ENCODE measurements at places on chromosomes 2 and 18.

- no peak for DNase-seq
Measured at GRCh38 chr18:57210716-57211411, 64.0 kb downstream of the BOD1L2 start.

DNA sequence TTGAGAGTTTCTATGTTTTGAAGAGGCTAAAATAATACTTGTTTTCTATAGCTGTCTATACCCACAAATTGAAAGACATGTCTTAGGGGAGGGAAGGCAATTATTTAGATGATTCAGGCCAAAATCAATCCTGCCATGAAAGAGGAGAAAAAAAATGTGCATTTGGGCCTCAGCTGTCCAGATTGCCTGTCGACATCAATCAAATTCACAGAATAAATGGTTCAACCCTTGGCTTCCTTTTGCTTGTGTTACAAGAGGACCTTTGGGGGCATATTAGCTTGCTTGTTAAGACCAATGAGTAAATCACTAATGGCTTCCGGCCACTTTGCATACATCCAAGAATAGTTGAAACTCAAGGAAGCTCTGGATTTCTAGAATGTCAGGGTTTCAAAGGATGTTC is 900.8 kb upstream of the CELF4 start:
- DNase-seq: no peak

- no peak for DNase-seq
Measured at GRCh38 chr2:197387179-197387578, 47.6 kb downstream of the SF3B1 start.

GRCh38 chr2:164976301-164976700 is 21.0 kb upstream of the SLC38A11 start:
- DNase-seq: no peak

DNA sequence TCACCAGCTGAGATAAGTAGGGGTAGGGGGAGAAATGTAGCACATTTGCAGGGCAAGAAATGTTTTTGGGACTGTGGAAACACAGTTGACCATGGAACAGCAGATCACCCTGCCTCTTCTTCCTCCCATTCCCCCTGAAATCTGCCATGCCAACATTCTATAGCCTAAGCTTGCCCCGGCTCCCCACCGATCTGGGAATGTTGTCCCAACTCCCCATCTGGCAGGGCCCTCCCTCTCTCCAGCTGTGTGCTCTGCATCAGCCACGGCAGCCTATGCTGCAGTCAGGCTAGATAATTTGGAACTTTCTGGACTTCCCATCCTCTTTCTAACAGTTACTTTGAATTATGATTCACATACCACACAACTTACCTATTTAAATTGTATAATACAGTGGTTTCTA is 425.1 kb upstream of the RAB6C start:
- no peak for DNase-seq

GRCh38 chr2:181042706-181043105 is 62.3 kb downstream of the UBE2E3 start:
- no peak for DNase-seq

DNA sequence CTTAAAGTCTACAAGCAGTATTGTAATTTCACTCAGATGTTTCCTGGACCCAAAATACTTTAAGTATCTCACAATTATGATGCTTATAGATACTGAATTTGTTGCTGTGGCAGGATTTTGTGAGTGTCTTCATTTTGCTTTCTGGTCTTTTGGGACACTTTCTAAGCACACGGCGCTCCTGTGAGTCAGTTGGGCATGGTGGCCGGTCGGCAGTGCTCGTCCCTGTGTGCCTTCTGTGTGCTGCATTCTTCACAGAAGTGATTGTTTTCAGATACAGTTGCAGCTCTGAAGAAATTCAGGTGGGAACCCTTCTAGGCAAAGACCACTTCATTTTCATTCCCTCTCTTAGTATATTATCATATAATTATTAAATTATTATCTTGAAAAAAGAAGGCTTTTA is 273.3 kb downstream of the ZNF407 start:
- no peak for DNase-seq

DNA sequence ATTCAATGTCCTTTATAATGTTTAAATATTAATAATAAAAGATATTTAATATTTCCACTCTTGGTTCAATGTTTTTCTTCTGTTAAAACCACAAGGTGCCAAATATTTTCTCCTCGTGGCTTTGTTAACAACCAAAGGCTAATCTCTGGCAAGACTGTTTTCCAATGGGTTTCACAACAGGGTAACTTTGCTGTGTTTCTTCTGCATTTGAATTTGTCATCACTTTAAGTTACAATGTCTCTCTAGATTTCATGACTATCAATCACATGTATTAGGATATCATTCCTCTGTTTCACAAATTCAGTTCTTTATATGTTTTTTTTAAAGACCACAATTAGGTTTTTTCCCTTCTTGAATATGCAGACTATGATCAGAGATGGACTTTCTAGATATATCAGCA is 469.8 kb upstream of the ACVR2A start:
- peak; percentile 3 for DNase-seq

DNA sequence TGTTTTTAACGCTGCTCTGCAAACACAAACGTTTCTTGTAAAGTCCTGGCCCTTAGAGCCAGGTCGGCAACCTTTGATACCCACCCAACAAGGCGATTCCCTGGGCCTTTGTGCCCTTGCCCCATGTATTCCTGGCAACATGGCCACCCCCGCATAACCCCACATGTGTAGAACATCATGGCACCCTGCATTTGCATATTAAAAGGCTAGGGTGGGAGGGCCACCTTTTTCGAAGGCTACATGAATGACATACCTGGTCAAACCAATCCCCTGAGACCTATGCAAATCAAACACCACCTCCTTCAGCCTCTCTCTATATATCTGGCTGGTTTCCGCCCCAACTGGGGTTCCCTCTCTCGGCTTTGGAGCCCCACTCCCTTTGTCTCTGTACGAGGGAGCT is 105.2 kb downstream of the MYO5B start:
- DNase-seq: no peak

All from suppressor macrophage treated with lipopolysaccharide for 1 hour (primary cell).